Cerebellar nuclear complex (tissue), 1 donor: ENCODE measurements at places on chromosomes 5 and 9.

- DNase-seq = no peak
Measured at GRCh38 chr9:135523521-135524129, 2.4 kb downstream of the LCN1 start.

GRCh38 chr5:158590746-158591300 is 508.9 kb downstream of the EBF1 start:
- DNase-seq = no peak

- DNase-seq = no peak
Measured at GRCh38 chr5:174082286-174082685, 36.8 kb downstream of the NSG2 start.

- no peak for DNase-seq
Measured at GRCh38 chr5:158992037-158992740, 107.5 kb downstream of the EBF1 start.

GRCh38 chr9:121566481-121567465 is 67.1 kb upstream of the GGTA1 start:
- no peak for DNase-seq

- DNase-seq = no peak
Measured at GRCh38 chr5:9617739-9618504, 12.2 kb downstream of the TAS2R1 start.

- no peak for DNase-seq
Measured at GRCh38 chr5:174242573-174242972, 197.1 kb downstream of the NSG2 start.

DNA sequence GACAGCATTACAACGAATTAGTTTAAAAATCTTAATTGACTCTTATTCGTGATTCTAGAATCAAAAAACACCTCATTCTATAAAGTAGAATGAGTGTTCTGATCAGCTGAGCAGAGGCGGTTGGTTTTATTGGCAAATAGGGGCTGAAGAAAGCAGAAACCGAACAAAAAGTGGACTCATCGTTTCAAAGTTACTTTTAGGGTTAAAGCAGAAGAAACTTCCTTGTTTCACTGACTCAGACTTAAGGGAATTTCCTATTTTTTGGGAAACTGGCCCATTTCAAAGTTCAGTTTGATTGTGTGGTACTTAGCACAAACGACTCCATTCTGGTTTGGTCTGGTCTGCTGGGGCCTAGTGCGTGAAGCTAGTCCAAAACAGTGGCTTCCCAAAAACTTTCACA is 862 bp upstream of the NDUFB6 start:
- no peak for DNase-seq
